ENCODE measurements at places on chromosomes 7 and 10. TPM values are rescaled to one million over a fixed set of nuclear protein-coding genes. Genes with fewer than 3 reads are reported as not detected.

Gene UNCX
- total RNA-seq = not detected

Gene RNLS
- 3.2 TPM for total RNA-seq

Gene CUBN
- 5.2 TPM for total RNA-seq

Gene DDX56
- total RNA-seq = 60.6 TPM

Gene WEE2
- total RNA-seq = not detected

Gene PON1
- not detected for total RNA-seq

Gene CPSF4
- total RNA-seq = 26.5 TPM

Gene STRA8
- total RNA-seq = not detected

Gene C10orf71
- total RNA-seq = not detected

Gene MACC1
- total RNA-seq = not detected

Gene OPN1SW
- total RNA-seq = not detected

Gene EN2
- total RNA-seq = not detected

Gene C7orf57
- not detected for total RNA-seq

Gene CPA1
- total RNA-seq = not detected

Gene CCDC3
- 1.8 TPM for total RNA-seq

Gene SGMS1
- 56.4 TPM for total RNA-seq

Gene AOAH
- total RNA-seq = not detected

Gene PLAU
- total RNA-seq = 26.0 TPM
